ENCODE measurements at places on chromosomes 7 and 10.

DNA sequence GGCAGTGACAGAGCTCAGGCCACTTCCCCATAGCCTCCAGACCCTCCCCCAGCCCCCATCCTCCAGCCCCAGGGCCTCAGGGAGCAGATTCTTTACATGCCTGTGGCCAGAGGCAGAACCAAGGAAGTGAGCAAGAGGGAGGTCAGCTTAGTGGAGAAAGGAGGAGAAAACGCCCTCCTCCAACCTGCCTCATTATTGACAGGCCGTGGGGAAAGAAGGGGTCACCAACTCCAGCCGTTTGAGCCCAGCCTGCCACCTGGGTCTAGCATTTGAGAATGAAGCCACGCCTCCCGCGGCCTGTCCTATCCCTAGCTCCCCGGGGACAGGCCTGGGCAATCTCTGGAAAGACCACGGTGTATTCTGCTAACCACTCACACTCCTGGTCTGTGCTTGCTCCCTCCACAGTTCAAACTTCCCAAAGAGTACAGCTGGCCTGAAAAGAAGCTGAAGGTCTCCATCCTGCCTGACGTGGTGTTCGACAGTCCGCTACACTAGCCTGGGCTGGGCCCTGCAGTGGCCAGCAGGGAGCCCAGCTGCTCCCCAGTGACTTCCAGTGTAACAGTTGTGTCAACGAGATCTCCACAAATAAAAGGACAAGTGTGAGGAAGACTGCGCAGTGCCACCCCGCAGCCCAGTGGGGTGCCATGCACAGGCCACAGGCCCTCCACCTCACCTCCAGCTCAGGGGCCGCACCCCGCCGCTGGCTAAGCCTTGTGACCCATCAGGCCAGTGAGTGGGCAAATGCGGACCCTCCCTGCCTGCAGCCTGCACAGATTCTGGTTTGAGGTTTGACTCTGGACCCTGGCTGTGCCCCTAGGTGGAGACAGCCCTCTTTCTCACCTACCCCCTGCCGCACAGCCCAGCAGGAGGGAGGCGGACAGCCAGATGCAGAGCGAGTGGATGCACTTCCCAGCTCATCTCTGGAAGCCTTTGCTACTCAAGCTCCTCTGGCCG is 14.3 kb upstream of the TRIM8 start:
- no peak for DNase-seq
- H3K27ac ChIP-seq: peak overlapping the region; percentile 86
- no peaks in the 10 kb centered on the region for H3K27me3 ChIP-seq
- H3K36me3 ChIP-seq: peaks cover 13% of the 10 kb centered on the region
- H3K4me3 ChIP-seq: no peak overlapping the region
- H3K4me1 ChIP-seq: peaks cover 56% of the 10 kb centered on the region

GRCh38 chr7:3204526-3204925 is 96.5 kb upstream of the SDK1 start:
- H3K27me3 ChIP-seq: no peaks in the 10 kb centered on the region
- no peaks in the 10 kb centered on the region for H3K36me3 ChIP-seq
- no peak for DNase-seq

DNA sequence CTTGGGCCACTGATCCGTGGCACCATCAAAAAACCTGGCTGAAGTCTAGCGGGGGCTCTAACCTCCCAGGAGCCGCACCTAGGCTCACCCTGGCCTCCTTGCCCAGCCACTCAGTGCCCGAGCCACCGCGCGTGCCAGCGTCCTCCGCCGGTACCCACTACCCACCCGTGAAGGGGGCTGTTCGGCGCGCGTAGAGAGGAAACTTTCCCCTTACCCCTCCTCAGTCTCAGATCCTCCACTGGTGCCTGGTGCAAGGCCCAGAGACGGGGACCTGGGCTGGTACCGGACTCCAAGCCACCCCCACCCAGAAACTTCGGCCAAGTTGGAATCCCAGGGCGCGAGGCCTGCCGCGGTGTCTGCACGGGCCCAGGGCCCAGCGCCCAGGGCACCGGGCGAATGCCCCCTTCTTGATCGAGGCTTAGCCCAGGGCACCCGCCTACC is 3.5 kb upstream of the EBF3 start:
- peaks cover 67% of the 10 kb centered on the region for H3K27me3 ChIP-seq
- no peak overlapping the region for H3K4me3 ChIP-seq
- peaks cover 85% of the 10 kb centered on the region for H3K4me1 ChIP-seq
- H3K27ac ChIP-seq: no peak overlapping the region
- DNase-seq: no peak
- H3K36me3 ChIP-seq: no peaks in the 10 kb centered on the region

- H3K4me3 ChIP-seq: no peak overlapping the region
- no peak overlapping the region for H3K27ac ChIP-seq
- no peaks in the 10 kb centered on the region for H3K4me1 ChIP-seq
- no peak for DNase-seq
- H3K36me3 ChIP-seq: no peaks in the 10 kb centered on the region
Measured at GRCh38 chr10:74794531-74794930, 31.9 kb upstream of the KAT6B start.

- no peak overlapping the region for H3K27ac ChIP-seq
- no peak overlapping the region for H3K4me3 ChIP-seq
- H3K4me1 ChIP-seq: no peaks in the 10 kb centered on the region
- H3K36me3 ChIP-seq: no peaks in the 10 kb centered on the region
Measured at GRCh38 chr10:43128958-43129706, 9.1 kb upstream of the CSGALNACT2 start.

DNA sequence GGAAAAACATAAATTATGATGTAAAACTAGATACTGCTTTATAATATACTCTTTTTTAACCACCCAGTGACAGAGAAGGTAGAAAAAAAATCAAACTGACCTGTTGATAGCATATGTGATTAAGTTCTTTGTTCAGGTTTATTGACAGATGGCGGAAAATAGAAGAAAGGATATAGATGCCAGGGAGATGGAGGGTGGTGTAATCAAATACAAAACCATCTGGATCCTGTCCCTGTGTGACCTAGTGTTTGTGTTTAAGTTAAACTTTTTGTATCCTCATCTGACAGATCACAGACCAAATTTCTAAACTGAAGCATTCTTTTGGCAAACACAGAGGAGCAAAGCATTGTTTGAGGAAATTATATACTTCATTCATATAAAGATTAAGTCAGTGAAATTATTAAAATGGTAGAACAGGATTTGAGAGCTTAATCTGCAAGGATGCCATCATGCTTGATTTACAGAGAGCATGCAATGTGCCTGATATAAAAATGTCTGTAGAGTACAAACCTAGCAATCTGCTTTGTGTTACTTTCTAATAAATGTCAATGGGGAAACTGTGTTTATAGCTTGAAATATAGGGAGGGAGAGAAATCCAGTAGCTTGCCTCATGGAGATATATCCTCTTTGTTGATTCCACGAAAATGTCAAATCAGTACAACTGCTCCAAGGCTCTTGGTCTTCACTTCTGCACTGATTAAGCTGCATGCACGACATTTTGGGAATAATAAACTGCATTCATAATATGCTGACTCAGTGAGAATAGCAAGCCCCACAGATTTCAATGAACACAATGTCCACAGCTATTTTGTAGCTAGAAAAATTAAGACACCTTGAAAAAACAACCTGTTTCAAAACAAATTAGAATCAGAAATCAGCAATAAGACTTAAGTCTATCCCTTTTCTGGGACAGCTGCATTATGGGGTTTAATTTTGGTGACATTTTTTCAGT is 39.0 kb downstream of the SEM1 start:
- H3K4me3 ChIP-seq: no peak overlapping the region
- DNase-seq: peak; percentile 13
- H3K27me3 ChIP-seq: no peaks in the 10 kb centered on the region
- H3K27ac ChIP-seq: no peak overlapping the region
- peaks cover 20% of the 10 kb centered on the region for H3K36me3 ChIP-seq
- no peaks in the 10 kb centered on the region for H3K4me1 ChIP-seq

- no peak overlapping the region for H3K27ac ChIP-seq
- no peak for DNase-seq
- H3K4me3 ChIP-seq: no peak overlapping the region
- H3K27me3 ChIP-seq: no peaks in the 10 kb centered on the region
- no peaks in the 10 kb centered on the region for H3K36me3 ChIP-seq
Measured at GRCh38 chr7:102291056-102291915, 4.6 kb downstream of the SH2B2 start.

- DNase-seq: no peak
- H3K36me3 ChIP-seq: no peaks in the 10 kb centered on the region
- no peaks in the 10 kb centered on the region for H3K27me3 ChIP-seq
- no peak overlapping the region for H3K4me3 ChIP-seq
- H3K27ac ChIP-seq: no peak overlapping the region
Measured at GRCh38 chr7:24873944-24874343, 106.0 kb downstream of the OSBPL3 start.

Data from stomach (tissue), 19 donors.